ENCODE measurements at places on chromosomes 7 and 10.

- no peak for DNase-seq
These were observed 28.0 kb downstream of the CHST12 start for GRCh38 chr7:2431260-2431867.

- DNase-seq = no peak
These were observed 3.6 kb downstream of the EPDR1 start for GRCh38 chr7:37923996-37924395.

GRCh38 chr7:25124465-25125136, 459 bp downstream of the CYCS start:
- DNase-seq = no peak

DNA sequence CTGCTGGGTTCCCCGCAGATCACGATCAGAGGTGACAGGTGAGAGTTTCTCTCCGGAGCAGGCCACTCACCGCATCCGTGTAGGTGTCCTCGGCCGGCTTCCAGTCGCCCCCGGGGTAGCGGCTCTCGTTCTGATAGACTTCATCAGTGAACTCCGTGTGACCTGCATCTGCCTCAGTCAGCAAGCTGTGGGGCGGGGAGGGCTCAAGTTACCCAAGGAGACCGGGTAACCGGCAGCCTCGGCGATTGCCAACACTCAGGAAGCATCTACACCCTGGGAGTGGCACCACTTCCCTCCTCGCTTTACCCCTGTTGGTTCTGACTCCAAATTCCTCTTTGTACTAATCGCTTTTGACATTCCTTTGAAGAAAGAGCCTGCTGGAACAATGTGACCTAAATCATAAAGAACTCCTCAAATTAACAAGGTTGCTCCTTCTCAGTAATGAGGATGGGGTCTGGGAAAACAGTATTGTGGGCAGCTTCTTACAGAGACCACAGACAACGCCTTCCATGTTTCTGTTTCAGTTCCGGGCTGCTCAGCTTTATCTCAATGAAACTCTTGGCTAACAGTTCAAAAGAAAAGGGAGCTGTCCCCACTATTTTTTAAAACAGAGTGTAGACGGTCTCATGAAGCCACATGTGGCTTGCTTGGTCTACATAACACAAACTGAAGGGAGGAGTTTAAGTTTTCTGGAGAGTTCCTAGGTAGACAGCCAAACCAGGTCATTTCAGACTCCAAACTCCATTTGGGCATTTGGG, 118.1 kb downstream of the MYOF start:
- DNase-seq = no peak

DNA sequence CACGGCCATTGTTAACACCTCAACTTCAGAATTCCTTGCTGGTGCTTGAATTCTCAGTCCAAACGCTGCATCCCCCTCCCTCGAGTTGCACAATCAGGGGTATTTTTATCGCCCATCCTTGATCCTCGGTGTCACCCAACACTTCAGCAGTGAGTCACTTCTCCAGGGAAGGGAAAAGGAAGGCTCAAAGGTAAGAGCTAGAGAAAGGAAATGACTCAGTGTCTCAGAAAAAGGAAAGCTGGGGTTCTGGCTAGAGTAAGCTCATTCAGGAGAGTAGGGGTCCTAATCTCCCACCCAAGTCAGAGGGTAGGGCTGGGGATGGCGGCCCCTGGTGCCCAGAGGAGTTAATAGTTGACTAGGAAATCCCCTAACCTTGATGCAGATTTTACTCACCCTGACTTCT, 39.8 kb upstream of the TRIM8 start:
- no peak for DNase-seq

- no peak for DNase-seq
These were observed 99.9 kb downstream of the CTBP2 start for GRCh38 chr10:125060482-125060825.

GRCh38 chr7:8051373-8051772, 82.8 kb downstream of the GLCCI1 start:
- DNase-seq = no peak

DNA sequence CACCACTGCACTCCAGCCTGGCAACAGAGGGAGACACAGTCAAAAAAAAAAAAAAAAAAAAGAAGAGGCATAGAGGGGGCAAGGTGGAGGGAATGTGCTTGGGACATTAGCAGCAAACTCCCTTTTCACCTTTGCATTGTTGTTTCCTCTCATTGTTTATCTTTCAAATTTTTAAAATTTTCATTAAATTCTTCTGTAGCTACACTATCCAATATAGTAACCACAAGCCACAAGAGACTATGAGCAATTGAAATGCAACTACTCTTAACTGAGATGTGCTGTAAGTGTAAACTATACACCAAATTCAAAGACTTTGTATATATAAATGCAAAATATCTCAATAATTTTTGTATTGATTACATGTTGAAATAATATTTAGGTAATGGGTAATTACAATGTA, 43.4 kb downstream of the EBLN1 start:
- DNase-seq = no peak

DNA sequence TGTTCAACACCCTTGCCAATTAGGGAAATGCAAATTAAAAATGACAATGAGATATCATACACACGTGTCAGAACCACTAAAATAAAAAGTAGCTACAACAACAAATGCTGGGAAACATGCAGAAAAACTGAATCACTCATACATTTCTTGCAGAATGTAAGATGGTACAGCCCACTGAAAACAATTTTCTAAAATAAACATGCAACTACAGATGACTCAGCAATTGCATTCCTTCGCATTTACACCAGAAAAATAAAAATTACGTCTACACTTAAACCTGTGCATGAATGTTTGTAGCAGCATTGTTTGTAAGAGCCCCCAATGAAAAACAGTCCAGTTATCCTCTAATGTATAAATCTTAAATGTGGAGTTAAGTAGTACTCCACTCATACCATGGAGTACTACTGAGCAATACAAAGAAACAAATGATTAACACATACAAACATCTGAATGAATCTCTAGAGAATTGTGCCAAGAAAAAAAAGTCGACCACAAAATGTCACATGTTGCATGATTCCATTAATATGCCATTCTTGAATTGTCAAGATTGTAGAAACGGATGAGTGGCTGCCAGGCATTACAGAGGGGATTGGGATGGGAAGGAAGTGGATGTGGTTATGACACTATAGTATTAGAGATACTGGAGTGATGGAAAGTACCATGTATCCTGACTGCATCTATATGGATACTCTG, 134.6 kb upstream of the NPSR1 start:
- no peak for DNase-seq

DNA sequence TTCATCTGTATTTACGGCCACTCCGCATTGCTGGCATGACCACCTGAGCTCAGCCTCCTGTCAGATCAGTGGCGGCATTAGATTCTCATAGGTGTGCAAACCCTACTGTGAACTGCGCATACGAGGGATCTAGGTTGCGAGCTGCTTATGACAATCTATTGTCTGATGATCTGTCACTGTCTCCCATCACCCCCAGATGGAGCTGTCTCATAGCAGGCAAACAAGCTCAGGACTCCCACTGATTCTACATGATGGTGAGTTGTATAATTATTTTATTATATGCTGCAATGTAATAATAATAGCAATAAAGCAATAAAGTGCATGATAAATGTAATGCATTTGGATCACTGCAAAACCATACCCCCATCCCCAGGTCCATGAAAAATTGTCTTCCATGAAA, 1172.9 kb upstream of the AUTS2 start:
- no peak for DNase-seq

DNA sequence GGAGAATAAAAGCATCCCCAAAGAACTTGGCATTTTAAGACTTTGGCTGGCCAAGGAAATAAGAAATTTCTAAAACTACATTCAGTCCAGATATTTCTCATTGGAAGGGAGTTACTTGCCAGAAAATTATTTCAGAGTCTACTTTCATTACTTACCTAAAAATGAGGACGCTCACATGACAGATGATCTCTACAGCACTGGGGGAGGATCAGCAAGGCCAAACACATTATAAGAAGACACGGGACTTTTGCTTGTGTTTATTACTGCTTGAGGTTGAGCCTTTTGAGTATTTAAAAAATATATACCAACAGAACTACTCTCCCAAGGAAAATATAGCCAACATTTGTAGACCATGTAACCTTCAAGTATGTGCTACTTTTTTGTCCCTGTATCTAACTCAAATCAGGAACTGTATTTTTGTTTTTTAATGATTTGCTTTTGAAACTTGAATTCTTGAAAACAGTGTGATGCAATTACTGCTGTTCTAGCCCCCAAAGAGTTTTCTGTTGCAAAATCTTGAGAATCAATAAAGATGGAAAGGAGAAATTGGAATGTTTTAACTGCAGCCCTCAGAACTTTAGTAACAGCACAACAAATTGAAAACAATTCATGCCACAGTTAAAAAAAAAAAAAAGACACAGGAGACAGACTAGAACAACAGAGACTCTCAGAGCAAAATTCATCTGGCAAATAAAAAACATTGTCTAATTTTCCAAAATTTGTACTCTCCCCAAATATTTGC, 128.1 kb downstream of the ZNF438 start:
- no peak for DNase-seq

DNA sequence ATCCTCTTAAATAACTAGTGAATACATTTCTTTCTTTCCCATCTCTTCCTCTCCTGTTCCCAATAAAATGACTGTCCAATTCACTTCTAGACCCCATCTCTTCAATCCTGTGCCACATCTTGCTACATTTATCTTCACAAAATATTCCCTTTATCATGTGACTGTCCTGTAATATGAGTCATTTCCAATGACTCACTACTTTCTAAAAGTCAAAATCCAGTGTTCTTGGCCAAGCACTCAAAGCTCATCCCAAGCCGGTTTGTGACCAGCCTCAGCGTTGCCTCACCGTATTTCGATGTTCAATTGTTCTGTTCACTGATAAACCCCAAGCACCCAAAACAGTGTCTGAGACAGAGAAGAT, 104.7 kb downstream of the PARD3 start:
- DNase-seq = no peak

GRCh38 chr7:55432939-55433784, 68.0 kb downstream of the LANCL2 start:
- no peak for DNase-seq

DNA sequence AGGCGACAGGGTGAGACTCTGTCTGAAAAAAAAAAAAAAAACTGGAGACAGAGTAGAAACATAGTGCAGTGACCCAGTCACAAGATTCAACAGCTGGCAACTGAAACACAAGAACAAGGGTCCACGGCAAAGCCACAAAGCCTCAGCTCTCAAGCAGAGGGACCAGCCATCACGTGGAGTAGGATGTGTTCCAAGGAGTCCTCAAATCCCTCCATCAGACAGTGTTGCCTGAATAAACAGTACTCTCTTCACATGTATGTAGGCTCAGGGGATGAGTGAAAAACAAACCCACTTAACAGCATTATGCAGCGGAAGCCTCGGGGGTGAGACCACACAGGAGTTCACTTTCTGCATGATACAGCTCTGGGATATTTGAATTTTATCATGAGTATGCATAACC, 62.0 kb downstream of the SLIT1 start:
- no peak for DNase-seq

- DNase-seq = no peak
These were observed 71.2 kb downstream of the GOLGA7B start for GRCh38 chr10:97920865-97921264.

DNA sequence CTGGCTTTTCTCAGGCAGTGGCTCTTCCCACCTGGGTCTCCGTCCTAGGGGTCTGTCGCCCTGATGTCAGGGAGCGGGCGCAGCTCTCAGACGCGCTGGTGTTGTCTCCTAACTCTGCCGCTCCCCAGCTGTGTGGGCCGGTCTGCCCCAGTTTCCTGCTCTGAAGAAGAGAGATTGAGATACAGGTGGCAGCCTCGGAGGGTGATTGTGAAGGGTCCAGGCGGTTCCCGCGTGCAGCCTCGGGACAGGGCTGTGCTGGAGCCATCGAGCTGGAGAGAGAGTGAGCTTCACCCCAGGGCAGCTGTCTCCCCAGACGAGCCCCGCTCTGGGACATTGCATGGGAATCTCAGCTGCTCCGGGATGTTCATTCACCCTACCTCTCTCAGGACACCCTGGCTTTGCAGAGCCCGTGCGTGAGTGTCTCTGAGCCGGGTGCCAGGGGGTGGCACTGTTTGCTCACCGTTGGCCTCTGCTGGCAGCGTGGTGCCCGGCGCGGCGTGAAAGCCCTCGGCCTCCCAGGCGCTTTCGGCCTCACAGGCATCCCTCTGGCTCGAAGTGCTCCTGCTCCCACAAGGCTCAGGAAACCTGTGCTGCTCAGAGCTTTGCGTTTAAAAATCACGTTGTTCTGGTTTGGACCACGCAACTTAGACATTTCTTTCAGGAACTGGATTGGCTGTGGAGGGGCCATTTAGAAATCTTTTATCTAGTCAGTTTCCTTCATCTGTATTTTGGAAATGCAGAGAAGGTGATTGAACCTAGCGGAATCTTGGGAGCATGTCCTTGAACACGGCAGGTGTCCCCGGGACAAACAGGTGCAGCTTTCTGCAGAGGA, 33.8 kb upstream of the ZFAND2A start:
- DNase-seq = no peak

DNA sequence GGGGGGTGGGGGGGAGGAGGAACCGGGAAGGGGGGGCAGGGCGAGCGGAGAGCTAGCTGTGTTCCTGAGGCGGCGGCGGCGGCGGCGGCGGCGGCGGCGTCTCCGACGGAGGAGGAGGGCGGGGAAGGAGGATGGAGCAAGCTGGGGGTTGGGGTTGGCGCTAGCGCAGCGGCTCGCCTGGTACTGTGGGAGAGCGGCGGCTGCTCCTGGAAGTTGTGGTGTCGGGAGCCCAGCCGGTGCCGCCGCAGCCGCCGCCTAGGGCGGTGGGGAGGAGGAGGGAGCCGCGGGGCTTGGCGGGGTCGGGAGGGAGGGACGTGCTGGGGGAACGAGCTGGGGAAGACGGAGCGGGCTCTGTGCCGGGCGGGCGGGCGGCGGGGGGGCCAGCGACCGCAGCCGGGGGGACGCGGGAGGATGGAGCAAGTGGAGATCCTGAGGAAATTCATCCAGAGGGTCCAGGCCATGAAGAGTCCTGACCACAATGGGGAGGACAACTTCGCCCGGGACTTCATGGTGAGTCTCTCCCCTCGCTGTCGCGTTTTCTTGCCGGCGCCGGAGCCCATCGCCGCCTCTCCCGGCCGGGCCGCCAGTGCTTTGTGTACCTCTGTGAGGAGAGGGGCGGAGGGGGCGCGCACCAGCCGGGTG, at the start of gene PTPN12:
Gene PTPN12, plus strand, starts transcription at position 160 of the 642 bp plus-strand sequence. Its CDS starts 252 bp downstream, at position 412.
- no peak for DNase-seq

DNA sequence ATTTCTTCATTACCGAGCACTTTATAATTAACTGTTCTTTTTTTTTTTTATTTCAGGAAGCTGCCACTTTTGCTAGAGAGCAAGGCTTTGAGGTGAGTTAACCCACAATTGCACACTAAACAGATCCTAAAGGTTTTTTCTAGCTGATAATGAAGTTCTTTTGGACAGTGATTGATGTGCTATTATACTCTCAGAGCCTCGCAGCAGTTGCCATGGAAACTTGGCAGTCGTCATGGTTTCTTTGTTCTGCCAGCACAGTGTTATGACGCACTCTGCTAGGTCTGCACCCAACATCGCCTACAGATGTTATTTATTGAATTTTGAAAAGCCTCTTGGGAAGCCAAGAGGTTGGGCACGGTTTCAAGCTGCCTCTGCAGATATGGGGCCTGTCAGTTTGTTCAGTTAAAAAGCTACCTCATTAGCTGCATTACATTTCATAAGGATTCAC, 237.2 kb upstream of the KAT6B start:
- peak; percentile 91 for DNase-seq

GRCh38 chr10:49653273-49653929, 26.1 kb upstream of the C10orf53 start:
- no peak for DNase-seq

All from BJ (cell line).